ENCODE measurements at places on chromosomes 16 and 17. TPM values are rescaled to one million over a fixed set of nuclear protein-coding genes. Genes with fewer than 3 reads are reported as not detected.

DNA sequence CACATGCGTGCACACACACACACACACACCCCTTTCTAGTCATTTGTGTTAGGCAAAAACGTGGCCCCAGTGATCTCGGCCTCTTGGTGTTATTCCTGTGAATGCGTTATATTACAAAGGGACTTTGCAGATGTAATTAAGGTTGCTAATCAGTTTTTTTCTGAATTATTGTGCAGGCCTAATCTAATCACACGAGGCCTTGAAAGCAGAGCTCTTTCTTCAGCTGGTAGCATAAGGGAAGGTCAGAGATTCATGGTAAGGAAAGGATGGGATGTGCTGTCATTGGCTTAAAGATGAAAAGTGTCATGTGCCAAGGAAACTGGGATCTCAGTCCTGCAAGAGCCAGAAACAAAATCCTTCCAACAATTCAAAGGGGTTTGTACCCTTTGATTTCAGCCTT, 113.4 kb upstream of the ELAC2 start:
- no peaks in the 10 kb centered on the region for H3K36me3 ChIP-seq
- no peak for DNase-seq
- H3K4me3 ChIP-seq, result no peak overlapping the region
- peaks cover 4% of the 10 kb centered on the region for H3K27me3 ChIP-seq
- H3K4me1 ChIP-seq, result no peaks in the 10 kb centered on the region
- H3K27ac ChIP-seq, result no peak overlapping the region

GRCh38 chr16:88548985-88549384, 21.2 kb upstream of the ZC3H18 start:
- H3K27ac ChIP-seq, result no peak overlapping the region
- no peak for DNase-seq
- peaks cover 28% of the 10 kb centered on the region for H3K27me3 ChIP-seq
- no peak overlapping the region for H3K4me3 ChIP-seq

GRCh38 chr16:85733839-85734170, 17.1 kb downstream of the C16orf74 start:
- no peaks in the 10 kb centered on the region for H3K4me1 ChIP-seq
- H3K27ac ChIP-seq, result no peak overlapping the region
- DNase-seq, result no peak
- H3K4me3 ChIP-seq, result no peak overlapping the region

DNA sequence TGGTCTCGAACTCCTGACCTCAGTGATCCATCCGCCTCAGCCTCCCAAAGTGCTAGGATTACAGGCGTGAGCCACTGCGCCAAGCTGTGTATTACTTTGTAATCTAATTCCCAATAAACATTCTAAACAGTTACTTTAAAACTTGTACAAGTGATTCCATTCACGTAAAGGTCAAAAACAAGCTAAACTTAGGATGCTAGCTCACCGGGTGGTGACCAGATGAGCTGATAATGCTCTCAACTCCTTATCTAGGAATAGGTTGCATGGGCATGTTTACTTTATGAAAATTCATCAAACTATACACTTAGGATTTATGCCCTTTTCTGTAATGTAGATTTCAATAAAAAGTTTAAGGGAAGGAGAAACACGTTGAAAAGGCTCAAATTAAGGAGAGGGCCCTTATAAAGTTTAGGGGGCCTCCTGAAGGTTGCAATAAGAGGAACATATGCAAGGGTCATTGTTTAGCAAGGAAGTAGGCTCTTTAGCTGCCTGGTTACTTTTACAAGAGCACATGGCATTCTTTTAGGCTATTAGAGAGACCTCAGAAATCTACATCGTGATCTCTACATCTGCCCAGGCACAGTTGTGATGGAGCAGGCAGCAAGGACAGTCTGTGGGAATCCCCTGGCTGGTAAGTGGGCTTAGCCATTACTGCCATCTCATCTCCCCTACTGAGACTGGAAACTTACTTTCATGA, 13.3 kb downstream of the CDR2 start:
- no peak for DNase-seq
- no peaks in the 10 kb centered on the region for H3K4me1 ChIP-seq
- no peaks in the 10 kb centered on the region for H3K27me3 ChIP-seq
- H3K4me3 ChIP-seq, result no peak overlapping the region
- H3K27ac ChIP-seq, result no peak overlapping the region
- H3K36me3 ChIP-seq, result no peaks in the 10 kb centered on the region

The SEZ6L2 gene
- total RNA-seq, result 1.2 TPM

- peaks cover 11% of the 10 kb centered on the region for H3K4me1 ChIP-seq
- H3K27ac ChIP-seq, result no peak overlapping the region
- no peak for DNase-seq
- no peaks in the 10 kb centered on the region for H3K36me3 ChIP-seq
- H3K27me3 ChIP-seq, result no peaks in the 10 kb centered on the region
These were observed 10.2 kb downstream of the CAPN15 start for GRCh38 chr16:537415-538335.

GRCh38 chr17:6328279-6328678, 106.6 kb downstream of the AIPL1 start:
- H3K27me3 ChIP-seq, result no peaks in the 10 kb centered on the region
- H3K36me3 ChIP-seq, result no peaks in the 10 kb centered on the region
- no peak for DNase-seq
- peaks cover 32% of the 10 kb centered on the region for H3K4me1 ChIP-seq
- H3K27ac ChIP-seq, result no peak overlapping the region

- H3K27ac ChIP-seq, result no peak overlapping the region
- no peaks in the 10 kb centered on the region for H3K36me3 ChIP-seq
- H3K27me3 ChIP-seq, result no peaks in the 10 kb centered on the region
- H3K4me3 ChIP-seq, result no peak overlapping the region
- no peaks in the 10 kb centered on the region for H3K4me1 ChIP-seq
These were observed 489.9 kb upstream of the CDH5 start for GRCh38 chr16:65876624-65877023.

GRCh38 chr16:4566144-4566543, 10.0 kb downstream of the C16orf96 start:
- DNase-seq, result no peak
- no peak overlapping the region for H3K27ac ChIP-seq
- no peaks in the 10 kb centered on the region for H3K36me3 ChIP-seq

- H3K27ac ChIP-seq, result no peak overlapping the region
- H3K36me3 ChIP-seq, result no peaks in the 10 kb centered on the region
- no peaks in the 10 kb centered on the region for H3K27me3 ChIP-seq
- no peak overlapping the region for H3K4me3 ChIP-seq
These were observed 14.0 kb downstream of the RPGRIP1L start for GRCh38 chr16:53689636-53690035.

The NME2 gene
- total RNA-seq, result 253 TPM

The MYH8 gene
- not detected for total RNA-seq

The RAB26 gene
- total RNA-seq, result 1.8 TPM

GRCh38 chr17:82477934-82478333, 19.4 kb downstream of the NARF start:
- DNase-seq, result no peak
- H3K27ac ChIP-seq, result no peak overlapping the region
- no peaks in the 10 kb centered on the region for H3K4me1 ChIP-seq
- no peaks in the 10 kb centered on the region for H3K36me3 ChIP-seq

DNA sequence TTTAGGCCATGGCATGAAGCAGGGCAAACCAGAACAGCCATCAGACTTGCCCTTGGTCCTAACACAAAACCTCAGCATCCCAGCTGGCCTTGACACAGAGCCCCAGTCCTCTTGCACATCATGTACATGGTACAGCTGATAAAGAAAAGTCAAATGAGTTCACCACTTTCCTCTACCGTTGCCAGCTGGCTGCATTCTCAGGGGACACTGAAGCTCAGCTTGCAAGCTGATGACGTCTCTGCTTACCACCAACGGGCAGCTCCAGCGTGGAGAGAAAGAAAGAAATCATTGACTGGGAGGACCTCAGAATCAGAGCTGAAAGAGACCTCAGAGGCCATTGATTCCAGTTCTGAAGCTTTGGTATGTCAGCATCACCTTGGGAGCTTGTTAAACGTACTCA, 80.7 kb upstream of the CES5A start:
- H3K27me3 ChIP-seq, result no peaks in the 10 kb centered on the region
- no peaks in the 10 kb centered on the region for H3K4me1 ChIP-seq
- no peak overlapping the region for H3K4me3 ChIP-seq
- DNase-seq, result peak; percentile 67
- H3K27ac ChIP-seq, result peak overlapping the region; percentile 46

- H3K4me1 ChIP-seq, result no peaks in the 10 kb centered on the region
- DNase-seq, result no peak
- H3K27me3 ChIP-seq, result peaks cover 17% of the 10 kb centered on the region
These were observed 303.5 kb downstream of the FOXL1 start for GRCh38 chr16:86881861-86882273.

- no peak overlapping the region for H3K27ac ChIP-seq
- no peak overlapping the region for H3K4me3 ChIP-seq
- no peaks in the 10 kb centered on the region for H3K27me3 ChIP-seq
- DNase-seq, result no peak
- H3K4me1 ChIP-seq, result peaks cover 31% of the 10 kb centered on the region
- no peaks in the 10 kb centered on the region for H3K36me3 ChIP-seq
These were observed 30.7 kb upstream of the CDRT4 start for GRCh38 chr17:15498107-15498506.

- H3K27ac ChIP-seq, result no peak overlapping the region
- peaks cover 100% of the 10 kb centered on the region for H3K36me3 ChIP-seq
- DNase-seq, result no peak
- no peak overlapping the region for H3K4me3 ChIP-seq
- no peaks in the 10 kb centered on the region for H3K27me3 ChIP-seq
These were observed 63.3 kb downstream of the RNF213 start for GRCh38 chr17:80323982-80324381.

- peak overlapping the region; percentile 60 for H3K4me3 ChIP-seq
- peaks cover 3% of the 10 kb centered on the region for H3K27me3 ChIP-seq
- peak; percentile 88 for DNase-seq
These were observed 33.7 kb upstream of the RPH3AL start for GRCh38 chr17:386141-386876.

DNA sequence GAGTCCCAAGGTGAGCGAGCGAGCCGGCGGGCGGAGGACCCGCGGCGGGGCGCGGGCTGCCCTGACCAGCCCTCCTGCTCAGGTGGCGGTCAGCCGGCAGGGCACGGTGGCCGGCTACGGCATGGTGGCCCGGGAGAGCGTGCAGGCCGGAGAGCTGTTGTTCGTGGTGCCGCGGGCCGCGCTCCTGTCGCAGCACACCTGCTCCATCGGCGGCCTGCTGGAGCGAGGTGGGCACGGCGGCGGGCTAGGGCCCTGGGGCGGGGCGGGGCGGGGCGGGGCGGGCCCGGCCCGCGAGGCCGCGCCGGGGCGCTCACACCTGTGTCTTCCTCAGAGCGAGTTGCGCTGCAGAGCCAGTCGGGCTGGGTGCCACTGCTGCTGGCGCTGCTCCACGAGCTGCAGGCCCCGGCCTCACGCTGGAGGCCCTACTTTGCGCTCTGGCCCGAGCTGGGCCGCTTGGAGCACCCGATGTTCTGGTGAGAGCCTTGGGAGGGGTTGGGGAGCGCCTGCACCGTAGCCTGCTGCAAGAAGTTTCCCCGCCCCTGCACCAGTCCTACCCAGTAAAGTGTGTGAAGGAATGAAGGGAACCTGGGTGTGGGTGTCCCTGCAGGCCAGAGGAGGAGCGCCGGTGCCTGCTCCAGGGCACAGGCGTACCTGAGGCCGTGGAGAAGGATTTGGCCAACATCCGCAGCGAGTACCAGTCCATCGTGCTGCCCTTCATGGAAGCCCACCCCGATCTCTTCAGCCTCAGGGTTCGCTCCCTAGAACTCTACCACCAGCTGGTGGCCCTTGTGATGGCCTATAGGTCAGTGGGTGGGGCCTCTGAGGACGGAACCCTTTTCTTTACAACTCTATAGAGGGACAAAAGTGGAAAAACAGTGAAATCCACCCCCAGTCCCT, 802 bp downstream of the SETD6 start:
- peaks cover 11% of the 10 kb centered on the region for H3K4me1 ChIP-seq
- H3K27me3 ChIP-seq, result no peaks in the 10 kb centered on the region
- DNase-seq, result no peak
- peak overlapping the region; percentile 94 for H3K4me3 ChIP-seq

DNA sequence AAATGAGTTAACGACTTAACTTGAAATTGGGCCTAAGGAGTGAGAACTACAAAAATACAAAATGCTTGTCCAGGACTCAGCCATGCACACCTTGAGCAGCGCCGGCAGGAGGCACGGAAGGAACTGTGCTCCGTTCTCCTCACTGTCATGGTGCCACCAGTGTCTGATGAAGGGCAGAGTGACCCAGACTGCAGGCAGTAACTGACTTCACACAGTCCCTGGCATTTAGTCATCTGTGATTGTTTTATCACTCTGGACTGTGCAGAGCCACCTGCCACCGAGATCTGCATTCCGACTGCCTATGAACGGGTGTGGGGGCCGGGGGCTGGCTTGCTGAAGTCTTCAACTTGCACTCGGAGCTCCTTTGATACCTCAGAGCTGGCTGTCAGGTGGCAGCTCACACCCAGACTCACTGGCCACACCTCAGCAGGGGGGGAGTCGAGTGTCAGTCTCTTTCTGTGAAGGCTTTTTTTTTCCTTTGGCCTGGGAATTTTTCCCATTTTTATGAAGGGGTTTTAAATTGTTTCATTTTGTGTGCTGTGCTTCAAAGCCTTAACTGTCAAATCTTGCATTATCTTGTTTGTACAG, 20.2 kb upstream of the ENDOV start:
- H3K27ac ChIP-seq, result peak overlapping the region; percentile 18
- no peak overlapping the region for H3K4me3 ChIP-seq
- DNase-seq, result no peak

The CCDC43 gene
- 27.3 TPM for total RNA-seq

DNA sequence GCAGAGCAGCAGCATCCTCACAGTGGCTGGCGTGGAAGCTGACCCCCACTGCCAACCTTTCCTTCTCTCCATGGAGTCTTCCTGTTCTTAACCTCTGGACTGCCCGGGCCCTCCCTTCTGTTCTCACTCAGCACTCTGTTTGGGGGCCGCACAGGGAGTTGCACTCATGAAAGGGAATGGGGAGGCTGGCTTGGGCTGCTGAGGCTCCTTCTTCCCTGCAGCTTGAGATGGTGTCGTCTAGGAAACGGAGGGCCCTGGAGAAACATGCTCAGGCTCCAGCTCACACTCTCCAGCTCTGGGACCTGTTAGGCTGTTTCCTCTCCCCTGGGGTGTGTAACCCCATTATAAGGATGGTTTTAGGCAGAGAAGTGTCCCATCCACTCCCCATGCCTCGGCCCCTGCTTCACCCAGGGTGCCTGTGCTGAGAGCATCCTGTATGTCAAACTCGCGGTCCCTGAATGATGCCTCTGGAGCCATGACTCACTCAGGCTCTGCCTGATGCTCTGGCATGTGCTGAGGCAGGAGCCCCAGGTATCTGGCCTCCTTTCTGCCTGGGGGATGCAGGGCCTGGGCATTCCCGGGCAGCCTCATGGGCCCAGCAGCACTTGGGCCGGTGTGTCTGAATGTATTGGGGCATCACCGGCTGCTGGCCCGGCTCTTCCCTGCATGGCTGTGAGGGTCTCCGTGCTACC, 18.9 kb downstream of the TMEM94 start:
- H3K36me3 ChIP-seq, result no peaks in the 10 kb centered on the region
- H3K27ac ChIP-seq, result peak overlapping the region; percentile 79
- H3K4me1 ChIP-seq, result peaks cover 38% of the 10 kb centered on the region
- DNase-seq, result no peak
- H3K4me3 ChIP-seq, result peak overlapping the region; percentile 31
- no peaks in the 10 kb centered on the region for H3K27me3 ChIP-seq
